Foreskin keratinocyte (primary cell): ENCODE measurements at places on chromosomes 11 and 22.

DNA sequence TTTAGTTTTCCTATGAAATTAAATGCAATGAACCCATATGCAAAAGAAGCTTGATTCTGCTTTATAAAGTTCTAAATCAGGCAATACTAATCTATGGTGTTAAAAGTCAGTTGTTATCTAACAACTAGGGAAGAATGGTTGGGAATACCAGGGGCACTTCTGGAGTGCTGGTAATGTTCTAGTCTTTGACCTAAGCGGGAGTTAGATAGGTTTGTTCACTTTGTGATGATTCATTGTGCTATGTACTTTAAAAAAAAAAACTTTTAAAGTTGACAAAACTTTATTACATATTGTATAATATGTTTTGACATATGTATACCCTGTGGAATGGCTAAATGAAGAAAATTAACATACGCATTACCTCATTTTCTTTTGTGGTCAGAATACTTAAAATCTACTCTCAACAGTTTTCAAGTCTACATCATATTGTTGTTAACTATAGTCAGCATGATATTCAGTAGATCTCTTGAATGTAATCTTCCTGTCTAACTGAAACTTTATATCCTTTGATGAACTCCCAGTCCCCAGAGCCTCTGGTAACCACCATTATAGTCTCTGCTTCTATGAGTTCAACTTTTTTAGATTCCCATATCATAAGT lies 39.2 kb downstream of the BIRC2 start:
- no peak for DNase-seq

GRCh38 chr11:40306938-40307548 lies 1152.4 kb downstream of the LRRC4C start:
- peak; percentile 48 for DNase-seq

GRCh38 chr11:37504060-37504611 lies 906.1 kb upstream of the RAG2 start:
- DNase-seq, result peak; percentile 96

DNA sequence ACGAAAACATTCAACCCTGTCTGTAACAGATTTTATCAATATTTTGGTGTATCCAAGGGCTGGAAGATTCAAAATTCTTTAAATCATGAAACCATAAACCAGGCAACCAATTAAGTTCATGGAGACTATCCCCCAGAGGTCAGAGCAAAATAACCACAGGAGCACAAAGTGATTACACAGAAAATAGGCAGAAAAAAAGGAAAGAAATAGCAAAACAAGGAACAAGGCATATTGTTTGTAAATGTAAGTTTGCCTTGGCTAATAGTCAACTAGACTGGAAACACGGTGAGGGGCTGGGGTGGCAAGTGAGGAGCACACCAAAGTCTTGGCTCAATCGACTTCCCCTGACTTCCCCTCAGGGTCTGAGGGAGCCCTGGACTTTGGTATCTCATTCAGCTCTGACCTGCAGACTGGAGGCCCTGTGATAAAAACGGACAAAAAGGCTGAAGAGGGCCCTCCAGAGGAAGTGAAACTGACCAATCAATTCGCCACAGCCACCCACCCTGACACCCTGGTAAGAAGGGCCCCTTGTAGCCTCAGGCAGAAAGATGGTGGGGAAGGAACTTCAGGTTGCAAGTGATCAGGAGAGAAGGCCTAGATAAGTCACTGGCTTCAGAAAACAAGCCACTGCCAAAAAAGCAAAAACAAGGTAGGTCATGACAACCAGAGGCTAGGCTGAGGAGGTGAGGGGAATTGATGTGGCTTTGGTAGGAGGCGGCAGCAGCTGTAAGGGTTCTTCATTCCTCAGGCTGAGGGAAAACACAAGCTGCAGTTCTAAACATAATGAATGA lies 1.8 kb downstream of the SIK3 start:
- DNase-seq, result no peak

GRCh38 chr22:34113381-34113780 lies 193.1 kb upstream of the LARGE1 start:
- no peak for DNase-seq

GRCh38 chr11:69030301-69030700 lies 17.3 kb upstream of the MRGPRF start:
- DNase-seq, result no peak

- DNase-seq, result no peak
Observed at GRCh38 chr11:108672113-108672512, 7.2 kb downstream of the DDX10 start.

GRCh38 chr22:31436132-31436531 lies 36.7 kb downstream of the DRG1 start:
- DNase-seq, result no peak

DNA sequence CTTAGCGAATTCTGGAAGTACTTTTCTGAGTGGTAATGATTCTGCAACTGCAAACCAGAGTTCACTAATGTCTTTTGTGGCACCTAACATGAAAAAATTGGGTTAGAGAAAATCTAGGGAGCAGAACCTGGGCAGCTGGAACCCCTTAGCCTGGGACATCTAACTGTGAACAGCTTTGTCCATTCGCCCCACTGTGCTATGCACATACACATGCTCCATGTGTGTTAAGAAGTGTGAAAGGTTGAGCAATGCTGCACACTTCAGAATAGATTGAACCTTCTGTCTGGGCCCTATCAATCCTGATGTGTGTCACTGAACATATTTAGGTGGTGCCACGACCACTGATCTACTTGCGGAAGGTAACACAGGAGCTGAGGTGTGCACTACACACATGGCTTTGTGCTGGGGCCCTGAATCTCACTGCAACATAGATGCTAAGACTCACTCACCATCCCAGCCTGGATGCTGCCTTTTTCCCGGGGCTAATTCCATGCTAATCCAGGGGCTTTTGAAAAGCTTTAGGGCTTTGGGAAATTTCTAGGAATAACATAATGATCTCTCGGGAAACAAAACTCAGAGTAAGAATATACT lies 976.2 kb downstream of the NTM start:
- no peak for DNase-seq

GRCh38 chr22:19912271-19912999 lies 29.1 kb upstream of the COMT start:
- DNase-seq, result no peak

GRCh38 chr22:23305922-23306374 lies 125.6 kb downstream of the BCR start:
- DNase-seq, result no peak

DNA sequence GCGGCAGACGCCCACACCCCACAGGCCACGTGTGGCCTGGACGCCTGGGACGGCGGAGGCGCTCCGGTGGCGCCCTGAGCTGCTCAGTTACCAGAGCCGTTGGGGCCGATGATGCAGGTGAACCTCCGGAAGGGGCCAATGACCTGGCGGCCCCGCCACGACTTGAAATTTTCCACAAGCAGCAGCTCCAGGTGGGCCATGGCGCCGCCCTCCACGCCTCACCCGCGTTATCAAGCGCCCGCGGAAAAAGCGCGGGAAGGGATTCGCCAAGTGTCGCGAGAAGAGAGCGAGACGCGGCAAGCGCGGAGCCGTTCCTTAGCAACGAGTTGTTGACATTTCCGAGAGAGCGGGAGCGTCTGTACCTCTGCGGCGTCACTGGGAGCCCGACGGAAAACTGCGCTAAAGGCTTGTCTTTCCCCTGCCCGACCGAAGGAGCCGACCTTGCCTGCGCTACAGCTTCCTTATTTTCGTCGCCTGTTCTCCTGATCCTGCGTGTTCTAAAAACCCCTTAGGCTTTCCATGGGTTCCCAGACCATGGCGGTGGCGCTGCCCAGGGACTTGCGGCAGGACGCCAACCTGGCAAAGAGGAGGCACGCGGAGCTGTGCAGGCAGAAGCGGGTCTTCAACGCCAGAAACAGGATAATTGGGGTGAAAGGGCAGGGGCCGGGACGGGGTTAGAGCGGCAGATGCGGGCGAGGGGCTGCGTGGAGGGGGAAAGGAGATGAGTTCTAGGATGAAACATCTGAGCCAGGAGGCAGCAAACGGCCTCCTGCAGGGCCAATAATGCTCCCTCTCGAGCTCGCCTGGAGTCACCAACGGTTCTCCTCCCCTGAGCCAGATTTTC lies at the start of the genes RIBC2 and SMC1B:
RIBC2 (plus strand) TSS at position 326 of the 844 bp plus-strand sequence; CDS start at position 520, 194 bp downstream.
SMC1B (minus strand) TSS at position 232 of the 844 bp plus-strand sequence; CDS start at position 200, 32 bp downstream.
- DNase-seq, result peak; percentile 25

DNA sequence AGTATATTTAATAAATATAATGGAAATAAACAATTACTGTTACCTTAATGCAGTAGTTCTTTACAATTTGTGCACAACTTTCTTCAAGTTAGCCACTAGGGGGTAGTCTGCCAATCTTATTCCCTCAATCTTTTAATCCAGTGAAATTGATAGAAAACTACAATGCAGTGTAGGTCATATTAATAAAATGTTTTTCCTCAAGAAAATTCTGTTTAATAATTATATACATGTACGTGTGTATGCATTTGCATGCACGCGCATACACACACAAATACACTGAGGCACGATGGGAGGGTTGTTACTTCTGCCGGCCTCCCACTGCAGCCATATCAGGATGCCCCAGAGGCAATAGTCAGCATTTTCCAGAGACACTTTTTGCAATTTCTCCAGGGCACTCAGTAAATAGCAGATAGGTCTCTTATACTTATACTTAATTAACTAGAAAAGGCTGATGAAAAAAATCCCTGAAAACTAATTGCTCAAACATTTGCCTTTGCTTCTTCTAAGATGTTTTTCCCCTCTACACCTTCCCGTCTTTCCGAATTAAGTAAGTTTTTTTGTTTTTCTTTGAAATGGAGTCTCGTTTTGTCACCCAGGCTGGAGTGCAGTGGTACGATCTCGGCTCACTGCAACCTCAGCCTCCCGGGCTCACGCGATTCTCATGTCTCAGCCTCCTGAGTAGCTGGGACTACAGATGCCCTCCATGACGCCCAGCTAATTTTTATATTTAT lies 3.1 kb downstream of the GAB2 start:
- peak; percentile 15 for DNase-seq

- DNase-seq, result peak; percentile 75
Observed at GRCh38 chr11:11843211-11843621, 1.4 kb downstream of the USP47 start.

- DNase-seq, result peak; percentile 47
Observed at GRCh38 chr11:130522284-130522961, 74.0 kb downstream of the ADAMTS15 start.

GRCh38 chr11:10518123-10518522 lies 22.9 kb downstream of the RNF141 start:
- peak; percentile 88 for DNase-seq

DNA sequence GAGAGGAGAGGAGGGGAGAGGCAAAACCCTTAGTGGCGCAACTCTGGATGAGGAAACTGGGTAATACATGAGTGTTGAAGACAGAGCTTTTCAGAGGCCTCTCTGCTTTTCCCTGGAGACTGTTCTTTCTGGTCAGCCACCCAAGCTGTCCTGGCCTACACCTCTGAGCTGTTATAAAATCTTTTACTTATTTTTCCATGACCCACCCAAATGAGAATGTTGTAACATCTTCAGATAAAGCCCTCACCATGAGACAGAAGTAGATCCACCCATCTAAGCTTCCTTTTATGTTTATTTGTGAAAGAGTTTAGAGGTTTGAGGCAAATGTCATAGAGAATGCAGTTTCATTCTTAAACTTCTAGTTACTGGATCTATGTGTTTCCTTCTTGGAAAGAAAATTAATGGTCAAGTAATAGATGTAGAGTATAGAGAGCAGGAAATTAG lies 20.3 kb upstream of the APLP2 start:
- DNase-seq, result no peak

GRCh38 chr11:96798445-96798844 lies 408.6 kb downstream of the JRKL start:
- no peak for DNase-seq

DNA sequence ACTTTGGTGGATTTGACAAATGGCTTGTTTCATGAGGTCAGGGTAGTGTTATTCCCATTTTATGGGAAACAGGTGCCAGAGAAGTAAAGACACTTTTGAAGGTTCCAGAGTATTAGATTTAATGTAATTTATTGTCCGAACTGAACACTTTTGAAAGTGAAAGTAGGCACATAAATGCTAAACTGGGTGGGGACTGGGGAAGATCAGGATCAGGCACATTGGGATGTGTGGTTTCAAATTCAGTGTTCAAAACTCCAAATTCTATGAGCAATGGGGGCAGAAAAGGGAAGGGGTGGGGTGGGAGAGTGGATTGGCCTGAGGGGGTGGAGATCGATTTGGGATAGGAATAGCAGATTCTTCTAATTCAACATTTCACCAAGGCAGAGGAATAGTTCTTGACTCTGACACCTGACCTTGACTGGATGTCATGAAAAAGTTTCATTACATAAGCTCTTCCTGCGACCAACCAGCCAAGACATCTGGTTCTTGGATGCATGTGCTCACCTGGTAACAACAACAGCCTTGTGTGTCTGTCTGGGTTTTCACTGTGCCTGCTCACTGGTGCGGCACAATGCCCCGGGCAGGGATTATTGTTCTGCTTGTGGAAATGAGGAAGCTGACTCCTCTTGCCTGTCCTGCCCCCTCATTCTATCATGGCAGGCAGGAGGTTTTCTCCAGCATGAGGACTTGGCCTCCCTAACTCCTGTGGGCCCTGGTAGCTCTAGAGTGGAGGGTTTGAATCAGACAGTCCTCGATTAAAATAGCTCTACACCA lies 10.8 kb downstream of the PPFIBP2 start:
- DNase-seq, result peak; percentile 77

DNA sequence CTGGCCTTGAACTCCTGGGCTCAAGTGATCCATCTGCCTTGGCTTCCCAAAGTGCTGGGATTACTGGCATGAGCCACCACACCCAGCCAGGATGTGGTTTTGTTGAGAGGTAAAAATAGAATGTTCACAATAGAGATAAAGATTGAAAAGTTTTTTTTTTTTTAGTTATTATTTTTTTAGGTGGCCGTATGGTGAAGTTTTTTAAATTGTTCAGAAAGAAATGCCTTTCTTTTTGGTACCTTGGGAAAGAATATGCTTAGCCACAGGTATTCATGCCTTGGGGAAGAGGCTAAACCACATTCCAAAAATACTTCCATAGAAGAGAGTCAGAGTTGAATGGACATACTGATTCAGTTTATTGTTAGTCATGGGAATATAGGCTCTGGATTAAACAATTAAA lies 143.4 kb downstream of the C11orf91 start:
- peak; percentile 97 for DNase-seq

DNA sequence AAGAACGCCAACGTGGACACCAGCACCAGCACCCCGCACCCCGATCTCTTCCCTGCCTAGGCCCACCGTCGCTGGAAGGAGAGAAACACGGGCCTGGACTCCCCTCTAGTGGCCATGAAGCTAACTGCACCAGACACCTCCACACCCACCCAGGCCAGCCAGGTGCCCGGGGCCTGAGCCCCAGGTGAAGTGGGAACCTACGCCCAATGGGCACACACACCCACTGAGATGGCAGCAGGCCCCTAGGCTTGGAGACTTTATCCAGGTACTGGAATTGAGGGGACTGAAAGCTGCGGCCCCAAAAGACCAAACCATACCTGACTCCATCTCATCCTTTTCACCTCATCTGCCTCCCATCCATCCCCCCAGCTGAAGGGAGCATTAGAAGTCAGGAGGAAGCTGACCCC lies 81.0 kb downstream of the BUD13 start:
- no peak for DNase-seq

GRCh38 chr22:40552070-40552469 lies 84.4 kb downstream of the MRTFA start:
- no peak for DNase-seq

- DNase-seq, result no peak
Observed at GRCh38 chr11:8681837-8682302, 595 bp downstream of the TRIM66 start.

DNA sequence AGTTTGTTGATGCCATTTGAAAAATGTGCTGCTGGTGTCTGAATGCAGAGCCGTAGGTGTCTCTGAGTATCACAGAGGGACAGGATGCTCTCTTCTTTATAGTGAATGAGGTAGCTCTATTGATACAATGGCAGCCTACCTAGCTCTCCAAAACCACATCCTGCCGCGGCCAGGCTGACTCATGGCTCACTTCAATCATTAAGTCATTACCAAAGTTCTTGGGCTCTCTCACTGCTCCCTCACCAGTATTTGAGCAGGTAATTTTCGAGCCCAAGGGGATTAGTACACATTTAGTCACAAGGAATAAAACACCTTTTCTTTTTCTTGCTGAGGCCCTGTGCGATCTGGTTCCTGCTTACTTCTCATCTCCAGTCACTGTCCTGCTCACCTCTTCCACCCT lies 509.0 kb upstream of the LARGE1 start:
- peak; percentile 87 for DNase-seq
